ENCODE measurements at places on chromosomes 2 and 18.
A peak's percentile ranks its signal among the peaks of the same experiment; 100 is the strongest.

- DNase-seq = no peak
Measured at GRCh38 chr2:215028231-215028630, 110.2 kb downstream of the ABCA12 start.

DNA sequence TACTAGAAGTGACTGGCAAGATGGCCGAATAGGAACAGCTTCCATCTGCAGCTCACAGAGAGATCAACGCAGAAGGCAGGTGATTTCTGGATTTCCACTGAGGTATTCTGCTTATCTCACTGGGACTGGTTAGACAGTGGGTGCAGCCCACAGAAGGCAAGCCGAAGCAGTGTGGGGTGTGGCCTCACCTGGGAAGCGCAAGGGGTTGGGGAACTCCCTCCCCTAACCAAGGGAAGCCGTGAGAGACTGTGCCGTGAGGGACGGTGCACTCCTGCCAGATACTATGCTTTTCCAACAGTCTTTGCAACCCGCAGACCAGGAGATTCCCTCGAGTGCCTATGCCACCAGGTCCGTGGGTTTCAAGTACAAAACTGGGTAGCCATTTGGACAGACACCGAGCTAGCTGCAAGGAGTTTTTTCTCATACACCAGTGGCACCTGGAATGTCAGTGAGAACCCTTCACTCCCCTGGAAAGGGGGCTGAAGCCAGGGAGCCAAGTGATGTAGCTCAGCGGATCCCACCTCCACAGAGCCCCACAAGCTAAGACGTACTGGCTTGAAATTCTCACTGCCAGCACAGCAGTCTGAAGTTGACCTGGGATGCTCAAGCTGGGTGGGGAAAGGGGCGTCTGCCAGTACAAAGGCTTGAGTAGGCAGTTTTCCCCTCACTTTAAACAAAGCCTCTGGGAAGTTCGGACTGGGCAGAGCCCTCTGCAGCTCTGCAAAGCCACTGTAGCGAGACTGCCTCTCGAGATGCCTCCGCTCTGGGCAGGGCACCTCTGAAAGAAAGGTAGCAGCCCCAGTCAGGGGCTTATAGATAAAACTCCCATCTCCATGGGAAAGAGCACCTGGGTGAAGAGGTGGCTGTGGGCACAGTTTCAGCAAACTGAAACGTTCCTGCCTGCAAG lies 40.1 kb downstream of the PLEK start:
- no peak for DNase-seq

GRCh38 chr2:124919296-124919695 lies 894.2 kb downstream of the CNTNAP5 start:
- no peak for DNase-seq

DNA sequence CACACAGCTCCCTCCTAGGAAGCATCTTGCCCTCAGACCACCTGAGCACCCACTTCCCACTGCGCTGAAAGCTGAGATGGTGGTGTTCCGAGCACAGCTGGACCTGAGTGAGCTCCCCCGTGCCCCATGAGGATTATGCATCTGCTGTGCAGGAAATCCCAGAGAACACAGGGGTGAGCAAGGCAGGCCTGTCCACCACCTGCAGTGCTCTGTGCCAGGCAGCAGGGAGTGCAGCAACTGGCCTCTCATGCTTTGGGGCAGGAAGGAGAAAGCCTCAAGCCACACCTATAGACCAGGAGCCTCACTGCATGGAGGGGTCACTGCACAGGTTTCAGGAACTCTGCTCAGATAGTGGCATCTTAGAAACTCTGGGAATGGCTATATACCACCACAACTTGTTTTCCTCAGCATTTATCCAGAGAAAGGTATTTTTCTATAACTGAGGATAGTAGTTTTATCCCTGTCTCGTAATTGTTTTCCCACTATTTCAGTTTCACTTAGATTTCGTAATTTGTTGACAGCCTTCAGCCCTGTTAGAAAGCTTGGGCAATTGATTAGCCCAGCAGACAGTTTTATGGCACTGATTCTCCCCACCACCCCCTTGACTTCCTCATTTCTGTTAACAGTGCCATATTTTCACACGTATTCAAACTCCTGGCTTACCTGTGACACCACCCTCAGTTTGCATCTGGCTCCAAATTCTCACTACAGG lies 144.3 kb upstream of the DAPL1 start:
- no peak for DNase-seq

GRCh38 chr2:168568476-168569267 lies 112.6 kb downstream of the CERS6 start:
- no peak for DNase-seq

DNA sequence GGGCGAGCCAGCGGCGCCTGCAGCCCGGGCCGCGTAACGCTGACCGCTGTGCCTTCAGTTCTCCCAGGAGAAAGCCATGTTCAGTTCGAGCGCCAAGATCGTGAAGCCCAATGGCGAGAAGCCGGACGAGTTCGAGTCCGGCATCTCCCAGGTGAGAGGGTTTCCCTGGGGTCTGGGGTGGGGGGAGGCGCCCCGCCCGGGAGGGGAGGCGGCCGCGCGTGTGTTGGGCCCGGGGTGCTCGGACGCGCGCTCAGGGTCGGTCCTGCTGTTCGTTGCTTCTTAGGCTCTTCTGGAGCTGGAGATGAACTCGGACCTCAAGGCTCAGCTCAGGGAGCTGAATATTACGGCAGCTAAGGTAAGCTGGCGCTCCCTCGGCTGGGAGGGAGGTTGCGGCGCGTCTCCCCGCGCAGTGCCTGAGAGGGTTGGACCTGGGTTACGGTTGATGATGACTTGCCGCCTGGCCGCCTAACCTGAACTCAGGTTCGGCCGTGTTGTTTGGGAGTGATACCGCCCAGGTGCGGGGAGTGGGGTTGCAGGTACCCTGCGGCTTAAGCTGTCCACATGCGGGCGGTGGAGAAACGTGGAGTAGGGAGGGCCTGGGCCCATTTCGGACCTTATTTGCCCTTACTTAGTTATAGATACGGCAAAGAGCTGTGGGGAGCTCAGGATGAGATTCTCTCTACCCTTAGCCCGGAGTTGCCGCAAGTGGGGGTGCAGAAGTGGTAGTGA lies 638 bp downstream of the RPS7 start:
- no peak for DNase-seq

GRCh38 chr2:151051574-151052220 lies 210.0 kb downstream of the RBM43 start:
- no peak for DNase-seq

GRCh38 chr2:237051861-237052260 lies 33.8 kb upstream of the COPS8 start:
- DNase-seq = no peak

DNA sequence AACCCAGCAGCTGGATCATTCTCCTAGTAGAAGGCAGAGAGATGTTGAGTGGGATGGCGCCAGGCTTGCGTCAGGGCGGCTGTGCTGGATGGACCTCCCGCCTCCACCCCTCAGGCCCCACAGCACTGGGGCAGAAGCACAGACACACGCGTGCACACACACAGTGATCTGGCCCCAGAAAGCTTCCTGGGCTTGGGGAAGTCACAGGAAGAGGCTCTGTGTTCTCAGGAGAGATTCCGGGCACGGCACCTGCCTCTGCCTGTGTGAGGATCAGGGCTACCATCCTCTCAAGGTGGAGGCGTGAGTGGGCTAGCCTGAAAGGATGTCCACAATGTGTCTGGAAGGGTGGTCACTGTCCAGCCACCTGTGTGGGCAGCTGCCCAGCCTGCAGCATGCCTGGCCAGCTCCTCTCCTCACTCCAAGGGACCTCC lies 229.8 kb upstream of the HS6ST1 start:
- DNase-seq = peak; percentile 34

GRCh38 chr2:188978291-188979081 lies 4.3 kb downstream of the COL3A1 start:
- no peak for DNase-seq

DNA sequence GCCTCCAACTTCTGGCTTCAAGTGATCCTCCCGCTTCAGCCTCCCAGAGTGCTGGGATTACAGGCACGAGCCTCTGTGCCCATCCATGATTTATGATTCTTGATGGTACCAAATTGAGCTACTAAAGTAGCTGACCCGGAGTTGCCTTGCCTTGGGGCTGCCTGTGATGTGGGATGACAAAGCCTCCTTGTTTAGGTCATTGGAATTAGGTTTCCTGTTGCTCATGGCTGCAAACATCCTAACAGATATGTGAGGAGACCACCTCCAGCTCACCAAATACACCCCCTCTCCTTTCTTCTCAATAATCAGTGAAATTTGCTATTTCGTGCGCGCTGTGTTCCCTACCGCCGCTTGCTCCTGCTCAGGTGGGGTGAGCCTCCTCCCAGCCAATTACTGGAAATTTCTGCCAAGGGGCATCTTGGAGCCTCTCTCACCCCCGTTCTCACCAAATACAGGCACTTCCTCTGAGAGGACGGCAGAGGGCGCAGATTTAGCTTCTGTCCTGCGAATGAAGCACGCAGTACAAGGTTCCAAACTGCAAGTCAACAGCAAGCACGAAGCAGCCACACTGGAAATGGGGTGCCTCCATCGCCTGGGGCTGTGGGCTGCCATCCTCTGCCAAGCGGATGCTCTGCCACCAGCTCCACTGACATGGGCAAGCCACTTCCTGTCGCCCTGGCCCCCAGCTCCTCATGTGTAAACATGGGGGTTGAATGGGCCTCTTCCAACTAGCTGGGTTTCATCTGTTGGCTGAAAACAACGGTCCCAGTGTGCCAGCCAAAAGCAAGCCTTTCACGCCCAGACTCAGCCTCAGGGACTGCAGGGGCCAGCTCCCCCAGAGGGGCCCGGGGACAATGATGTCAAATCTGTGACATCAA lies 71.7 kb downstream of the NCAPH start:
- peak; percentile 75 for DNase-seq

DNA sequence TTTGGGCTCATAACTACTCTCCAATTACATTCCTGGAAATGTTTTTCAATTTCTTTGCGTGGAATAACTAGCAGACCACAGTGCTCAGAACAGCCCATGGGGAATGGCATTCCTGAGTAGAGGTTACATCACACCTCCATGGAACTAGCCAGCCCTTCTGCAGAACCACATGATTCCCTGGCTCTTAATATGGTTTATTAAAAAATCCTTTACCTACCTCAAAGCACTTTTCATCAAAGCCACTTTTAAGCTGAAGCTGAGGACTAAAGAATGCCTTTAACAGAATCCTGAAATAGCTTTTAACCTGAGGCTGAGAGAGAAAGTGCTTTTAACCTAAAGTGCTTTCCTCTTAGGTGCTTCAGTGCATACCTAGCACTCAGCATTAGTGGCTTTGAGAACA lies 376.3 kb downstream of the ARHGAP15 start:
- DNase-seq = no peak

GRCh38 chr2:200276472-200276871 lies 30.0 kb upstream of the SPATS2L start:
- DNase-seq = no peak

- peak; percentile 78 for DNase-seq
Measured at GRCh38 chr18:62716619-62717168, 1.4 kb downstream of the PHLPP1 start.

DNA sequence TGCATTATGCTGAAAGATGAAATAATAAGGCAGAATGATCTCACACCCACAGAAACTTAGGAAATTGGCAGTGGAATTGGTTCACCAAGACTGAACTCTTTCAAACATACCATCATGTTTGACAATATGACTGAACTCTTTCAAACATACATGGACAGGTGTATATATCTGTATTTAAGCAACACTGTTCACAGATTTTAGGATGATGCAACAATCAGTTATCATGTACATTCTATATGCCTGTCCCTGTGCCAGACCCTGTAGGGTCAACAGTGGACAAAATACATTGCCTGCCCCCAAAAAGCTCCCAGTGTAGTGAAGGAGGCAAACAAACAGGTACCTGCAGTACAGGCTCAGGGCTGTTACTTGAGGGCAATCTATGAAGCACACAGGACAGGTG lies 2.9 kb upstream of the REV1 start:
- DNase-seq = no peak

DNA sequence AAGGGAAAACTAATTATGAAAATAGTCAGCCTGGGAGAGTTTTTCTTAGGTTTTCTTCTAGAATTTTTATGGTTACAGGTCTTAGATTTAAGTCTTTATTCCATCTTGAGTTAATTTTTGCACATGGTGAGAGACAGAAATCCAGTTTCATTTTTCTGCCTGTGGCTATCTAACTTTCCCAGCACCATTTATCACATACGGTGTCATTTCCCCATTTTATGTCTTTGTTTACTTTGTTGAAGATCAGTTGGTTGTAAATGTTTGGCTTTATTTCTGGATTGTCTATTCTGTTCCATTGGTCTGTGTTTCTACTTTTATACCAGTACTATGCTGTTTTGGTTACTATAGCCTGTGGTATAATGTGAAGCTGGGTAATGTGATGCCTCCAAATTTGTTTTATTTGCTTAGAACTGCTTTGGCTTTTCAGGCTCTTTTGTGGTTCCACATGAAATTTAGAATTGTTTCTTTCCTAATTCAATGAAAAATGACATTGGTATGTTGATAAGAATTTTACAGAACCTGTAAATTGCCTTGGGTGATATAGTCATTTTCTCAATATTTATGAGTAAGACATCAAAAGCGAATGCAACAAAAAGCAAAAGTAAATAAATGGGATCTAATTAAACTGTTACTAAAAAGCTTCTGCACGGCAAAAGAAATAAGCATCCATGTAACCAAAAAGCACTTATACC lies 146.1 kb upstream of the NOL4 start:
- DNase-seq = no peak

DNA sequence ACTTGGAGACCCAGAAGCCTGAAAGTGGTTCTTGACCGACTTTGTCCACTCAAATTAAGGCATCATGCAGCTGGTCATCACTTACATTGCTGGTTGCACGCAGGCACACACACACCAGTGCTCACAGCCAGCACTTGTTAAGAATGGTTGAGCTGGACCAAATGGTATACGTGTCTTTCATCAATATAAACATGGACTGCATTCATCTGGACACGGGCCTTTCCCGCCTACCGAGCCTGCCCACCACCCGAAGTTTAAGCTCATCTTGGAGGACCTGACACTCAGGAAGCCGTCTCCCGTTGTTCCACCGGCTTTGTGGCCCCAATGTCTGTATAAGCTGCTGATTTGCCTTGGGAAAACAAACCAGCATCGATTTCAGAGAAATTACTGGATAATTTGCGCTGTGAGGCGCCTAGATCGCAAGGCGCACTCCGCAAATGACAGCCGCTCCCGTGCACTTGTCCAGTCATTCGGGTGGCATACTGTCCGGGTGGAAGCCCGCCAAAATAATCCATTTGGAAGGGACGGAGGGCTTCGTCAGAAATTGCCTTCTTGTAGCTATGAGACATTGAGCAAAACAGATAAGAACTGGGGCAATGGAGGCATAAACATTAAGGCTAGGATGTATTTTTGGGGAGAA lies 40.1 kb upstream of the AKAIN1 start:
- DNase-seq = no peak

DNA sequence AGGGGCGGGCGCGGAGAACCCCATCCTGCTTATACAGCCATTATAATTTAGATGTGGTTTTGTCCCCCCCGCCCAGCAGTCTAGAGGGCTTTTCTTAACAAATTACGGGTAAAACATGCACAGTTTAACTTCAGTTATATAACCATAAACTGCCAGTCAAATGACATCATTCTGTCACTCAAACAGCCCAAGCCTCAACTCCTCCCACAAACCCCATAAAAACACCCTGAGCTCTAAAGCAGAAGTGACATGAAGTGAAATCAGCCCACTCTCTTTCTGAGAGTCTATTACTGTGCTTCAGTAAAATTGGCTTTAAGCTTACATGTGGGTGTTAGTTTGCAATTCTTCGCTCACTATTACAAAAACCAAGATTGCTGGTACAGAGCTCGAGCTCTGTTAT lies 705.1 kb upstream of the GCFC2 start:
- DNase-seq = no peak

- DNase-seq = peak; percentile 91
Measured at GRCh38 chr2:47034973-47035609, 119.5 kb upstream of the MCFD2 start.

All from Right ventricle myocardium inferior (tissue), 1 donor.